ENCODE measurements at places on chromosomes 13 and 19.

- DNase-seq: no peak
Measured at GRCh38 chr19:45560038-45560437, 24.6 kb downstream of the OPA3 start.

- DNase-seq: no peak
Measured at GRCh38 chr19:55642153-55643002, 1.1 kb upstream of the ZNF581 start.

DNA sequence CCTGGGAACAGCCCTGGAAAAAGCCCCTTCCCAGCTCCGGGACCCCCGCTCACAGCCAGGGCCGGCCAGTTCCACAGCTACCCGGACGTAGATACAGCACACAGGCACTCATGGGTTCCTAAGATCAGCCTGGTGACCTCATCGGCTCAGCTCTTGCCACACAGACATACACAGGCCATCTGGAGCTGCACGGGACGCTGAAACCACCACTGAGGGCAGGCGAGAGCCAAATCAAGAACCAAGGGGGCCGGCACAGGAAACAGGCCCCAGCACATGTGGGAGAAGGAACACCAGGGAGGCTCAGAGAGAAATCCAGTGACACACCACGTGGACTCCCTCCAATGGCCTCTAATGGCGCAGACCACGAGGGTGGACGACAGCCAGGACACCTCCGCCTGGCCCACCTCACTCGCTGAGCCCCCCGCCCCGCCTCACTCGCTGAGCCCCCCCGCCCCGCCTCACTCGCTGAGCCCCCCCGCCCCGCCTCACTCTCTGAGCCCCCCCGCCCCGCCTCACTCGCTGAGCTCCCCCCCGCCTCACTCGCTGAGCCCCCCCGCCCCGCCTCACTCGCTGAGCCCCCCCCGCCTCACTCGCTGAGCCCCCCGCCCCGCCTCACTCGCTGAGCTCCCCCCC, 69.7 kb upstream of the C13orf46 start:
- DNase-seq: no peak

DNA sequence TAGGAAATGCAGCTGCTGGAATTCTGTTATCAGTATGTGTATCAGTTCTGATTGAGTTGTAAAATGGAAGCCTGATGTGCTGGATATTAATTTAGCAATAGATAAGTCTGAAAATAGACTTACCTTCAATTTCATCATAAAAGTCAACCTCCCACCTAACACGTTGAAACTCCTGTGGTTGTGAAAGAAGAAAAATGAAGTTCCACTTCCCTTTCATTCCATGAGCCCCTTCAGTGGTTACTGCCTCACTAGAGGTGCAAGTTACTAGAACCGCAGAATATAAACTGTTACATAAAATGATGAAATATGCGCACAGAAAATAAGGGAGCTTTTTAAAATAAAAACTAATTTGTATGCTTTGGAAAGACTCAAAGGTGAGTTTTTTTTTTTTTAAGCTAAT, 249.2 kb downstream of the SHISA2 start:
- no peak for DNase-seq

Measured in cerebellar nuclear complex (tissue), 1 donor.